ENCODE measurements at places on chromosomes 7 and 10.

- DNase-seq, result no peak
These were observed 210.5 kb downstream of the BICC1 start for GRCh38 chr10:58723186-58723585.

- no peak for DNase-seq
These were observed 112.5 kb downstream of the CCDC71L start for GRCh38 chr7:106548491-106548890.

- no peak for DNase-seq
These were observed 272.7 kb upstream of the MGMT start for GRCh38 chr10:129194181-129194870.

- no peak for DNase-seq
These were observed 58.5 kb upstream of the ECHDC3 start for GRCh38 chr10:11683529-11684320.

DNA sequence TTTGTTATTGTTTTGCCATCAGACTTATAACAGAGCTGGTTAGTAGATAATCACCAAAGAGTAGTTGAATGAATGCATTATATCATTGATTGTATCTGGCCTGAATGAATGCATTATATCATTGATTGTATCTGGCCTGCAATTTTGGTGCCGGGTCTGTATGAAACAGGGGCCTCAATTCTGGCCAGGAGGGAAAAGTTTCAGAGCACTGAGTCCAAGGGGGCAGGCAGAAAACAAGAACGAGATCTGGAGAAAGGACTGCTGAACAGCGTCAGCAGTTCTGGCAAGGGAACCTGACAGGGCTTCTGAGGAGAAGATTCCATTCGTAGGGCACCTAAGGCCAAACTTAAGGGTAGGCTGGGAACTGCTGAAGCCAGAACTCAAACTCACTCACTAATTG is 128.0 kb downstream of the SEMA3C start:
- no peak for DNase-seq

DNA sequence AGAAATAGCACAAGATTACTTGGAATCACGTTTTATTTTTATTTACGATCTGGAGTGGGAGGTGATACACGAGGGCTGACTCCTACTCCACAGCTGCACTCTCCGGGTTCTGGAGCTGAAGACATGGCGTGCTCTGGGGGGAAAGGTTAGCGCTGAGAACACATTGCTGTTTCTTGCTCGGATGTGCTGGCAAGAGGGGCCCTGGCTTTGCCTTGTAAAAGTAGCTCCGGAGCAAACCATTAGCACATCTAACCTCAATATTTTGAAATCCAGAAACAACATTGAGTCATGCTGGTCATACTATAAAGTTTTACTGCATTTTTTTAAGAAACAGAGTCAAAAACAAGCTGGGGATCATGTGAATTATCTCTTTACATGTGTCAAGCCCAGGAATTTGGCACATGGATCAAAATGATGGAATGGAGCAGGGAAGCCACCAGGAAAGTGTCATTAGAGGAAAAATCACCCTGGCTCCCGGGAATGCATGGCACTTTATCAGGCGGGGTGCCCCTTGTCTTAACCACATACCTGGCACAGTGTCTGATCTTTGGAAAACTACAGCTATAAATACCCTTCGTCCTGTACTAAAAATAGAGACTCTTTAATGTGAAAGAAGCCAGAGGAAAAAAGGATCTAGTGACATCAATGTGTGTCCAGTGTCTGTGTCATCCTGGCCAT is 31.6 kb upstream of the LYZL1 start:
- DNase-seq, result peak; percentile 33

DNA sequence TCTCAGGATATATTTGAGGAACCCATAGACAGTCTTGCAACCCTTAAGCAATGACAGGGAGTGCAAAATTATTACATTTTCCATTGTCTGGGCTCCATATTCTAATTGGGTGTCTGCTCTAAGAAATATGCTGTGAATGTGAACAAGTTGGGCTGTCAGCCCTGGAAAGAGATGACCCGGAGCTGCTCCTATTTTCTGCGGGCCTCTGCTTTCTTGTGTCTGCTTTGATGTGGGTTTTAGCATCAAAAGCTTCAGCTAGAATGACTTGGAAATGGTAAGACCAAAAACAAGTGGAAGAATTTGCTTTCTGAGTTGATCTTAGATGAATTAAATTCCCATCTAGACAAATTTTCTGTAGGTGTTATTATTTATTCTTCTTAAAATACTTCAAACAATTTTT is 343.6 kb upstream of the IGFBP3 start:
- DNase-seq, result no peak

GRCh38 chr7:38374507-38374906 is 101.1 kb upstream of the TARP start:
- DNase-seq, result no peak

- DNase-seq, result no peak
These were observed 104.6 kb downstream of the ABLIM1 start for GRCh38 chr10:114553436-114553835.

- DNase-seq, result no peak
These were observed 826.1 kb downstream of the GRM8 start for GRCh38 chr7:126426652-126427051.

DNA sequence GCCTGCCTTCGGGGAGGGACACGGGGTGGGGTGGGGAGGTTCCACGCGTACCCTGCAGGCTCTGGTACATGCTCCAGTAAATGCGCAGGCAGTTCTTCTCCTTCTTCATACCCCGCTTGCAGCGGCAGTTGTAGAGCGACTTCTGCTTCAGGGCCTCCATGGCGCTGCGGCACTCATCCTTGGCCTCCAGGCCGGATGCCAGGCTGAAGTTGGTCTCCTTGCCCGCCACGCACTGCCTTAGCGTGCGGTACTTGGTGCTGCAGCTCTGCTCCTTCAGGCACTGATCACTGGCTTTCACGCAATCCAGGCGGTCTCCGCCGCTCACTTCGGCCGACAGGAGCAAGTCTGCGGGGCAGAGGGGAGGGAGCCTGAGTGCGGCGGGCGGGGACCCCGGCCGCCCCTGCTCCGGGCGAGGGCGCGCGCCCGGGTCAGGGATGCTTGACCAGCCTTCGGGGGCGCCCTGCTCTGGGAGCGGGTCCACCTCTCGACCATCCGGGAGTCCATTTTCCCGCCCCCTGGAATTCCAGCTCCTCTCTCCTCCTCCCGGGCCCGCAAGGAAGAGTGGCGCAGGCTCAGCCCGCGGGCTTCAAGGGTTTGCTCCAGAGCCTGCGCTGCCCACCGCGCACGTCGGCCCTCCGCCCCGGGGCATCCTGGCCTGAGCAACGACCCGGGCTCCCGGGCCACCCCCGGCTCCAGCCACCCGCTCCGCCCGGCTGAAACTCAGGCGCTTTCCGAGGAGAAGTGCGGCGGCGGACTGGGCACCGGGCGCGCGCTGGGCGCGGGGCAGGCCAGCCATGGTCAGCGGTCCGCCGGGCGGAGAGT is 2.0 kb downstream of the GFRA1 start:
- DNase-seq, result no peak

Measured in HS-27A (cell line).